ENCODE measurements at places on chromosomes 13 and 19.

GRCh38 chr19:16930753-16931152, 42.0 kb downstream of the F2RL3 start:
- no peak for DNase-seq

DNA sequence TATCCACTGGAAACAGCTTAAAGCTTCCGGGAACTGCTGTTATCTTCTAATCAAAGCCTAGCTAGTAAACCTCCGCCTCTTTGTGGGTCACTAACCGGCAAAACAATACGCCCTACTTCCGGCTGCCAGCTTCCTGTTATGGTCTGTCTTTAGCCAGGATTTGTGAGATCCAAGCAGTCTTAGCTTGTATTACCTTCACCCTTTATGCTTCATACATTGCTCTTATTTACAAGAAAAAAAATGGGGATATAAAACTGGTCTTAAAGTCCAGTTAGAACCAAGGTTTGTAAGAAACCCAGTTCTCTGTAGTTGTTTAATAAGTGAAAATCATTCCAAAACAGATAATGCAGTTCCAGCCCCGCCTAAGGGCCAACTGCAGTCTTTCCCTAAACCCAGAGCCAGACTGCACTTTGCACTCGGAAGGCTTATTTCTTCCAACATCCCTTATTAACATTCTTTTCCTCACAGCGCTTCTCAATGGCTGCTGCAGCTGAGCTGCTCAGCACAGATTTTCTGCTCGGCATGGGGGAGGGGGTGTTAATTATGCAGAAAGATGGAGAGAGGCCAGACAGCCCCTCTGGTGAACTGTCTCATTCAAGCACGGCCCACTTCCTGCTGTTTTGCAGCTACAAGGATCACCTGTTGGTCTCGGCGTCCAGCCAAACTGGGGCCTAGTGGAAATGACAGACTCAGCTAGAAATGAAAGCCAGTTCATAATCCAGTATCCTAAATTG, 368.4 kb downstream of the KLF12 start:
- peak; percentile 33 for DNase-seq

DNA sequence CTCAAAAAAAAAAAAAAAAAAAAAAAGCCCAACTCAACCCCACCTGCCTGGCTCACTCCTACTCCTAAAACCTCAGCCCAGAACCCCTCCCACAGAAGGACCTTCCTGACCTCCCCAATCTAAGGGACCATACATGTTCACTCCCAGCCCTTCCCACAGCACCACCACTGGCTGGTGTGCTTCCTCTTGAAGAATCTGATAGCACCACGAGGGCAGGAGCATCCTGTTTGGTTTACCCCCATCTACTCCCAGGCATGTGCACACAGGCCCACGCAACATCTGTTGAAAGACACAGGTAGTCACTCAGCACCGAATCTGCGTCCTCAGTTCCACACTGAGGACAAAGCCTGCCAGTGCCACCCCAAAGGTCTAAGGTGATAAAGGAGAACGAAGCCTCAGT, 8.2 kb downstream of the LATS2 start:
- DNase-seq: no peak

GRCh38 chr13:36950920-36951319, 30.9 kb upstream of the SMAD9 start:
- DNase-seq: no peak

DNA sequence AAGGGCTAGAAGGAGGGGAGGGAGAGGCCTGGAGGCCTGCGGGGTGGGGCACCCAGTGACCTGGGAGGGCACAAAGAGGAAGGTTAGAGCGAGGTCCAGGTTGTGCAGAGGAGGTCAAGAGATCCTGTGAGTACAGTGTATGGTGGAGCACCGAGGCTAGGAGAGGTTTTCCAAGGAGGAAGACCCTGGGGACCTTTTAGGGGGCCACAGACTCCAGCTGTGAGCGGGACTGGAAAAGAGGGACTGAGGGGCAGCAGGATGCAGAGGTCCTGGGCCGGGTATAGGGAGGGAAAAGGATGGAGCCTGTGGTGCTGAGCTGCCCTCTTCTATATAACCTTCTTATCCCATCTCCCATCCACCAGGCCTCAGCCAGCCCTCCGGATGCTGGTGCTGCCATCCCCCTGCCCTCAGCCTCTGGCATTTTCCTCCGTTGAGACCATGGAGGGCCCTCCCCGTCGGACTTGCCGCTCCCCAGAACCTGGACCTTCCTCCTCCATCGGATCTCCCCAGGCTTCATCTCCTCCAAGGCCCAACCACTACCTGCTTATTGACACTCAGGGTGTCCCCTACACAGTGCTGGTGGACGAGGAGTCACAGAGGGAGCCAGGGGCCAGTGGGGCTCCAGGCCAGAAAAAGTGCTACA, 863 bp downstream of the ZNF581 start:
- no peak for DNase-seq

DNA sequence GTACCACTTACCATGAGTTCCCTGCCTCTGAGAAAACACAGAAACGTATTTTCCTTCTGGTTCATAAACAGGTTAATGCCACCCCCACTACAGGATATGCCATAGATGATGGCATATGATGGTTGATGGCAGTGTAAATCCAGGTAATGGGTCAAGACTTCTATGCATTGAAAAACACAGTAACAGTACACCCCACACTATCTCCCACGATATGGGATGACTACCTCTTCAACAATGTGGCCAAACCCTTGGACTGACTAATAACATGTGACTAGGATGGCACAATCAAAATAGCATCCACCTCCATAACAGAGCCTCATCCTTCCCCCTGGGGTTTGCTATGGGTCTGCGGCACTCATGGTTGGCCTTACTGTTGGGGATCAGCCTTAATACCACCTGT, 22.0 kb downstream of the ZNF235 start:
- no peak for DNase-seq

GRCh38 chr19:42420055-42420544, 7.1 kb downstream of the LIPE start:
- peak; percentile 78 for DNase-seq

DNA sequence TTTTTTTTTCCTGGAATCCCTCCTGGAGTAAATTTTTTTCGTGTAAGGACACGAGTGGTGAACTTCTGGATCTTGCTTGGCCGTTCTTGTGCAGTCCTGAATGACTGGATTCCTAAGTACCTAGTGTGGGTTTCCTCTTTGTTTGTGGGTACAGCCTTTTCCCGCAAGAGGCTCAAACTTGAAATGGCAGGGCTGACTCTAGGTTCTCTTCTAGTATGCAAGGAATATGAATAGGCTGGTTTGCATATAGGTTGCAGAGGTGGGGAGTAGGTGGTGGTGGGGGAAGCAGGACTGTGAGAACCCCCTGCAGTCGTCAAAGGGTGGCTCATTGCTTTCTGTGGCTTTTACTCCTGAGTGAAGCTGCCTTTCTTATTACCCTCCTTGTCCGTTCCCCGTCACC, 13.6 kb downstream of the UBAC2 start:
- peak; percentile 33 for DNase-seq

- DNase-seq: no peak
Observed at GRCh38 chr19:48613852-48614435, 932 bp downstream of the FAM83E start.

DNA sequence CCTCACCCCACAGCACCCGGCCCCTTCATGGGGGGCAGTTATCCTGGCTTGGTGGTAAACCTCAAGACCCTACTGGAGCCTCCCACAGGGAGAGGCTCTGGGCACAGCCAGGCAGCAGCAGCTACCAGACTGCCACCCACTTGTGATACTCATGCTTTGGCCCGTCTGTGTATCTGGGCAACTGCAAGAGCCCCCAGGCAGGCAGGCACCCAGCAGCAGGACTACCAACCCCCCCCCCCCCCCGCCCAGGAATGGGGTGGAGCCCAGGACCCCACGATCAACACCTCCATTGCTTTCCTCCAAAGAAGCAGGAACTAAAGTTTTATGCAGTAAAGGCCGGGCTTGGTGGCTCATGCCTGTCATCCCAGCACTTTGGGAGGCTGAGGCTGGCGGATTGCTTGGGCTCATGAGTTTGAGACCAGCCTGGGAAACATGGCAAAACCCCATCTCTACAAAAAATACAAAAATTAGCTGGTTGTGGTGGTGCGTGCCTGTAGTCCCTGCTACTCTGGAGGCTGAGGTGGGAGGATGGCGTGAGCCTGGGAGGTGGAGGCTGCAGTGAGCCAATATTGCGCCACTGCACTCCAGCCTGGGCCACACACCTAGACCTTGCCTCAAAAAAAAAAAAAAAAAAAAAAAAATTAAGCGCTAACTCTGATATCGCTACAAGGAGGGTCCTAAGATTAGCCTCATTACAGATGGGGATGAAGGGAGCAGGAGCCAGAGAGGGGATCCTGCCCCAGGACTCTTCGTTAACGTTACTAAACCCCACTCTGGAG, 1.1 kb upstream of the LYL1 start:
- DNase-seq: no peak

DNA sequence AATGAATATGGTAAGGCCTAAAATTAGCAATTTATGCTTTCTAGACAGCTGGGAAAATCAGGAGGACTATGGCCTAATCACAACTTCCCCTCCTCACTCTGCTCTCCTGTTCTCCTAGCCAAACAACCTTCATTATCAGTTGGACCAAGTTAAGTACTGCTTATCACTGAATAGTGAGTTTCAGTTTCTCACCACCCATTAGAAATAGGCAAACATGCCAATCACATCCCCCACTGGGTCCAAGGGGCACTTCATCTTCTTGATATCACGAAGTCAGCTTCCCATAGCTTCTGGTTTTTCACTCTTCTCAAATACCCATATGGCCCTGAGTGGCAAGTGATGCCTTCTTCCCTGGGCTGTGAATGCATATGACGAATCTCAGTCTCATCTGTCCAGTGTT, 689.6 kb downstream of the SLITRK5 start:
- no peak for DNase-seq

- DNase-seq: no peak
Observed at GRCh38 chr13:98022210-98022609, 68.7 kb downstream of the IPO5 start.

GRCh38 chr13:31116224-31116623, 45.5 kb downstream of the HSPH1 start:
- no peak for DNase-seq
